CD4-positive, alpha-beta memory T cell (primary cell): ENCODE measurements at places on chromosomes 3 and 15.

GRCh38 chr3:112476346-112476745 is 22.9 kb downstream of the BTLA start:
- DNase-seq: no peak

GRCh38 chr3:123816673-123817207 is 67.4 kb downstream of the MYLK start:
- no peak for DNase-seq

DNA sequence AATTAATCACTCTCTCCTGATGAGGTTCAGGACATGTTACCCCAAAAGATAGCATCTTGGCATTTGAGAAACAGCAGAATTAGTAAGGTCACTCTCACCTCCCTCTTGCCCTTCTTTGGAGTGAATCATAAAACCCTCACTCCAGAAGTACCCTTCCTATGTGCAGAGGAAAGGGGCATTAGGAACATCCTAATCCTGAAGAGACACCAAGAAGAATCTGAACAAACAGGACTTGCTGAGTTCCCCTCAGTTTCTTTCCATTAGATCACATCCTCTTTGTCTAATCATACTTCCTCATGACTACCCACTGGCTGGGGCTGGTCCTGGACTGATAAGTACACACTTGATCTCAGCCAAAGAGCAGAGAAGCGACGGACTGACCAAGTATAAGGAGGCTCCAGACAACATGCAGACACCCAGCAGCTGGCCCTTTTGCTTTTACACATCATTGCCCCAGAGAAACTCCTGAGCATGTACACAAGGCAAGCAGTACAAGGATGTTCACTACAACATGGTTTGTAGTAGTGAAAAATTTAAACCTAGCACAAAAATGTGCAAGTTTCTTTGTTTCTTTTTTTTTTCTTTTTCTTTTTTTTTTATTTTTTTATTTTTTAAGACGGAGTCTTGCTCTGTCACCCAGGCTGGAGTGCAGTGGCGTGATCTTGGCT is 15.0 kb upstream of the TM6SF1 start:
- no peak for DNase-seq

DNA sequence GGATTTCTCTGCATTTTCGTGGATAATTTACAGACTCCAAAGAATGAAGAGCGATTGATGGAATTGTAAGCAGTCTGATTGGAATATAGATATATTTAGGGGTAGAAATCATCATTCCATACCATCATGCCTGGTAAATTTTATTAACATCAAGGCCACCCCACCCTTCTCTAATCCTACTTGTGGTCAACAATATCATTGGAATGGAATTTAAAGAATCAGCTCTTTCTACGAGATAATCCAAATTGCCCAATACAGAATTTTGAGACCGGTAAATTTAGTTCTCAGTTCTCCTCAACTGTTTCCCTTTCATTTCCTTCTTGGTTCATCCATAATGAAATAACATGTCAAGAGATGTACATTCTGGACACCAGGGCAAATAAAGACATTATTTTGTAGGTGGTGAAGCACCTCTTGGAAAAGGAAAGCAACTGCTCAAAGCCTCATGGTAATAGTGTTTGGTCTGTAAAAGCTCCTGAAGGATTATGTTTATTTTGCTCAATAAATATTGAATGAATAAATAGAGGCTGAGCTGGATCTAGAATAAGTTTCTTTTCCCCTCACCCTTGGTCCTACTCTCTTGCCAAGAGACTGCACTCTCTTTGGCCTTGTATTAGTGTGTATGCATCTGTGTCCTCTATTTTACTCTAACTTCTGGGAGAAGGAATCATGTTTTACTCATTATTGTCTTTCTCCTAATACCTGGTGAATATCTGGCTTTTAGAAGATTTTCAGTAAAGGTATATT is 133.7 kb upstream of the BCL6 start:
- no peak for DNase-seq

- DNase-seq: no peak
These were observed 56.1 kb downstream of the OSTN start for GRCh38 chr3:191255156-191255555.

DNA sequence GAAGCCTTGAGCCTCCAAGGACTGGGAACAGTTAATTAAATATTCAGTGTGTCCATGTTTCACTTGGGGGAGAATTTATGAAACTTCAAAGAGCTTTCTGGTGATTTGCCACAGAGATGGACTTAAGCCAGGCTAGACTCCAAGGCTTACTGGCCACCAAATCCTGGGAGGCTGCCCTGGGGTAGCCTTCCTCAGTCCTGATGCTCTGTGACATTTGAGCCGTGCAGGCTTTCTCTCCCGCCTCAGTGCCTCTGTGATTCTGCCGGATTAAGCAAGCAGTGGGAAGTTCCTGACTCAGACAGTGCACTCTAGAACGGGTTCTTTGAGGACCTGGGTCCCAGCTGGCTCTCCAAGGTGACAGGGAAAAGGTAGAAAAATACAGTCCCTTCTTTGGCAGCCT is 314.7 kb upstream of the ICE2 start:
- no peak for DNase-seq

GRCh38 chr3:122921791-122922651 is 105.5 kb downstream of the SEMA5B start:
- no peak for DNase-seq

GRCh38 chr3:2910997-2911396 is 199.2 kb downstream of the IL5RA start:
- DNase-seq: no peak

DNA sequence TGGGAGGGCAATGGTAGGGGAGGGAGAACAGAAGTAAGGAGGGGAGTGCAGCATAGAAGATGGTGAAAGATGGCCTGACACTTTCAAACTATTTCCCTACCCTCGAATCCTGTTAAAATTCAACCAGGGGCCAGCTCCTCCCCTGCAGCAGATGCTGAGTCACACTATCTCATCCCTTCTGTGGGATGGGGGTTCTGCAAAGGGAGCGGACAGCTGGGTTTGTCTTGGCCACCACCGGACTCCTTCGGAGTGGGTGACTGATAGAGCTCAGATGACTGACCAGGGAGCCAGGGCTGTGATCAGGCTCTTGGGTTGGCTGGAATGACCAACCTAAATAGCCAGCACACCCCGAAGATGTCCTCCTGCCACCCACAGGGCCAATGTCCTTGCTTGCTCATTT is 33.6 kb upstream of the TMCC1 start:
- DNase-seq: no peak

DNA sequence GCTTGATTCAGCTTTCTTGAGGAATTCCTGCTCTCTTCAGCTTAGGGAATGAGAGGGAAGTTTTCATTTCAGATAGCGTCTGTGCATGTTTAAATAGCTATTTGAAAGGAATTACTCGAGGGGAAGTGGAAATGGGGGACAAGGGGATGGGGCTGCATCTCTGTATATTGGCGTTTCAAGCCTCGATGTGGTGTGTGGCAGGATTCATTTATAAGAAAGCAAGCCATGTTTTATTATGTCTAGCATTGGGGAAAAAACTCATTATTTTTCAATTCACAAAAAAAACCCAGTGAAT is 1.0 kb downstream of the ATP2C1 start:
- no peak for DNase-seq

DNA sequence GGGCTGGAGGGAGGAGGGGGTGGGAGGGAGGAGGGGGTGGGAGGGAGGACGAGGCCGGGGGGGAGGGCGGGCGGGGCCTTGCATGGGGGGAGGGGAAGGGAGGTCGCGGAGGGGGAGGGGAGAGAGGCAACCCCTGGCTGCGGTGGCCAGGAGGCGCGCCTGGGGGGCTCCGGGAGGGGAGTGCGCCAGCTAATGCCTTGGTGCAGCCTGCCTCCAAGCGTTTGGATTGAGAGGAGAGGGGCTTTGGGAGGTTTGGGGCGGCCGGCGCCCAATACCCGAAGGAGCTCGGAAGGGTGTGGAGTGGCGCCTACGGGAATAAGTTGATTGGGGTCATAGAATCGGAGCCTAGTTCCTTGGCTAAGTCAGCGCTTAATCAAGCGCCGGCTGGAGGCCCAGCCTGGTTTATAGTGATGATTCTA is 557 bp downstream of the TFG start:
- DNase-seq: peak; percentile 56

DNA sequence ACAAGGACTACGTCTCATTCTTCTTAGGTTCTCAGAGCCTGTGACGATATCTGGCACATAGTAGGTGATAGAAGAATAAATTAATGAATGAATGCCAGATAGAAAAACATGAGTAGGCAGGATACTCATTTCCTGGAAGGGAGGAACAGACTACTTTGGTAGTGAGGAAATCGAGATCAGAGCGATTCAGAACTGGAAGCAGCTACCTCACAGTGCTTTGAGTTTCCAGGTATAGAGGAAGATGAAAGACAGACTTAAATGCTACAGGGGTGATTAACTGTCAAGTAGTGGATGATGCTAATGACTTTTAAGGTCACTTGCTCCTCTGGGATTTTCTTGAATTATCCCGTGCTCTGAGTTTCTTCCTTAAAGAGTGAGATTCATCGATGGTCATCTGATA is 951.5 kb upstream of the CFAP20DC start:
- no peak for DNase-seq

DNA sequence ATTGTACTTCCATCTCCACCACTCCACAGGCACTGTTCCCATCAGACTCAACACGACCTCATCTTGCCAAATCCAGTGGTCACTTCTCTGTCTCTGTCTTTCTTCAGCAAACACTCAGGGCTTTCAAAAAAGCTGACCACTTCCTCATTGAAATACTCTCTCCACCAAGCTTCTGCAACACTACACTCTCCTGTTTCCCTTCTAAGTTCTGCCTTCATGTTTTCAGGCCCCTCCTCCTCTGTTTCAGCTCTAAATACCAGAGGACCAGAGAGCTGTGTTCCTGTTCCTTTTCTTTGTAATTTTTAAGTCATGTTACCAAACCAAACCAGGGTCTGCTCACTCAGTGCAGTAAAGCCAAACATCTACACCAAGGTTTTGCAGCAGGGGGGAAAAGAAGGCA is 33.8 kb upstream of the ACP3 start:
- DNase-seq: no peak

DNA sequence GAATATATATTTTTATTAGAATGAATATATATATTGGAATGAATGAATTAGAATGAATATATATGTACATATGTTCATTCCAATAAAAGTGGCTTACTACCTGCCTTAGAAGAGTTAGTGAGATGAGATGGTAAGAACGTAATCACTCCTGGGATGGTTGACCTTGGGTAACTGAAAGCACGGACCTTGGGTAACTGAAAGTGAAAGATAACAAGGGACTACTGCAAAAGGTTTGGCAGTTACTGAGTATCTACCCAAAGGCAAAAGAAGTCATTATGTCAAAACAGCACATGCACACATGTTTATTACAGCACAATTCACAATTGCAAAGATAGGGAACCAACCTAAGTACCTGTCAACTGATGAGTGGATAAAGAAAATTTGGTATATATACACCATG is 16.5 kb downstream of the ARNT2 start:
- no peak for DNase-seq

GRCh38 chr3:62703451-62704167 is 171.6 kb downstream of the CADPS start:
- DNase-seq: no peak

- DNase-seq: no peak
These were observed 452.8 kb upstream of the THBS1 start for GRCh38 chr15:39127925-39128617.

GRCh38 chr3:36362216-36362615 is 18.1 kb upstream of the STAC start:
- DNase-seq: no peak

GRCh38 chr3:38154033-38154494 is 11.3 kb upstream of the OXSR1 start:
- DNase-seq: no peak

- DNase-seq: no peak
These were observed 55.2 kb downstream of the PGPEP1L start for GRCh38 chr15:98952381-98952803.

DNA sequence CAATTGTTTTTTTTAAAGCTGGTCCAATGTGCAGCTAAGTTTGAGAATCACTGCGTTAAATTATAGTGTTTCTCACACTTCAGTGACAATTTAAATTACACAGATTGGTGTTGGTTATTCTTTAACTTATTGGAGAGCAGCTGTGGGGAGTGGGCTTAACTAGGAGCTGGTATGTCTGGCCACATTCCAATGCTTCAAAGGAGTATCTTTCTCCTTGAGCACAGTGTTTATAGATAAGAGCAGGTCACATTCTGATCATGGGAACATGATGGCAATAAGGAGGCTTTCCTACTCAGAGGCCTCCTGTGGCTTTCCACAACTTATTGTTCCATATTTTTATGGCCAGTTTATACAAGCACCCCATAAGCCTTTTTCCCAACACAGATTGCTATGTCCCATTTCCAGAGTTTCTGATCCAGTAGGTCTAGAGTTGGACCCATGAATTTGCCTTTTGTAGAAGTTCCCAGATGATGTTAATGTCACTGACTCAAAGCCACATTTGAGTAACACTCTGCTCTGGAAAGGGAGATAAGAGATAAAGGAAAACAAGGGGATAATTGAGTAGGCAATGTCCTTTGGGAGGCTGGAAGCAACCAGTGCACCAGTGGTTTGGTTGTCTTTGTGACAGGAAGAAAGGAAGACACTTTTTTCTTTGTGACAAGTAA is 33.0 kb upstream of the PLSCR4 start:
- no peak for DNase-seq

DNA sequence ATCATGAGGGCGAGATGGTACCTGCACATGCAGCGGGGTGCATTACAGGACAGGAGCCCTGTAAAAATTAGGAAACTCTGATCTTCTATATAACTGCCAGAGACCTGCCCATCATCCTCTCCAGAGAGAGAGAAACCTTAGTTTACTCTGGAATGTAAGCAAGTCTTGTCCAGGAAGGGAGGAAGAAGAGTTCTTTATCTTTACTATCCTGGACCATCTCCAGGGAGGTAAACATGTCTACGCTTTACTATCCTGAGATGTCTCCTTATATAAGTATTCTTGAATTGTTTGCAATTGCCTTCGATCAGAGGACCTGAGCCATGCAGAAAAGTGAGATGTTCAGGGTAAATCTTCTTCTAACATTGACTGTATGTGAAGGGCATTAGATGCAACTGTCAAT is 12.7 kb upstream of the HACD2 start:
- no peak for DNase-seq

GRCh38 chr3:67461667-67462142 is 192.7 kb downstream of the SUCLG2 start:
- no peak for DNase-seq

DNA sequence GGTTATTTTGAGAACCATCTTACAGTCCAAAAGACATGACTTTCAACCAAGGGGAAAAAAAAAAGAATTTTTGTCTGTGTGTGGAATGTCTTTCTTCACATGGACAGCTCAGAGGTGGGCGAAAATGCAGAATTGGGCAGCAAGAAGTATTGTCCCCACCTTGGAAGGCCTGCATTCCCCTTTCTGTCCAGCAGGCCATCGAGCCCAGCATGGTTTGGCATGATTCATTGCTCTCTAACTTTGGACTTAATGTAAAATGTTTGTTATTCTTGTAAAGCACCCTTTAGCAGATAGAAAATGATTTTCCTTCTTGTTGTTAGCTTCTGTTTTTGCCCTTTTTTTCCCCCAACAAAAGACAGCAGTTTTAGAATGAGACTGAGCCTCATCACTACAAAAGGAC is 12.4 kb downstream of the MYO1E start:
- DNase-seq: no peak

- DNase-seq: no peak
These were observed 19.9 kb downstream of the CCK start for GRCh38 chr3:42246091-42246490.

GRCh38 chr3:19147905-19148767 is at the start of gene KCNH8:
Gene KCNH8 (plus strand): TSS chr3:19148510. CDS start chr3:19148720, 210 bp downstream.
- no peak for DNase-seq

- DNase-seq: no peak
These were observed 742.2 kb upstream of the EPHA6 start for GRCh38 chr3:96072226-96072625.
